CD4-positive, alpha-beta memory T cell (primary cell): ENCODE measurements at places on chromosomes 2 and 18. TPM values are rescaled to one million over a fixed set of nuclear protein-coding genes. Genes with fewer than 3 reads are reported as not detected.
A peak's percentile ranks its signal among the peaks of the same experiment; 100 is the strongest.

FAM237A gene
- not detected for total RNA-seq

CASP10 gene
- total RNA-seq = 36.6 TPM

ASIC4 gene
- 0.22 TPM for total RNA-seq

STEAP3 gene
- total RNA-seq = not detected

ASNSD1 gene
- total RNA-seq = 47.0 TPM

DLGAP1 gene
- total RNA-seq = 0.67 TPM

DNA sequence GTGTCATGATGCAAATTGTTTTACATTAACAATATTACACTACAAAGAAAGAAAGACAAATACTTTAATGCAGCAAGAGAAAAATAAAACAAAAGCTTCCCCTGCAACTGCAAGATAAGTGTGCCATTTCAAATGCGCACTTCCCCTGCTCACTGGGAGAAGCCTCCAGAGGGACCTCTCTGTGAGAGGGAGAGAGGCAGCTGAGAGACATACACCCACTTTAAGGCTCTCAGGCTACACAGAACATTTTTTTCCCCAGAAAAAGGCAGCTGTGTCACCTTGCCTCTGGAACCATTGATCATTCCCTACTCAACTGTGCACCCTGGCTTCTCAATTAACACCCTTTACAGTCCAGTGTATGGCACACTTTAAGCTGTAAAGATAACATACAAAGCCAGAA is 75.2 kb downstream of the DPP4 start:
- no peak for DNase-seq
- H3K4me3 ChIP-seq = no peak overlapping the region
- H3K27me3 ChIP-seq = no peaks in the 10 kb centered on the region
- H3K36me3 ChIP-seq = peaks cover 3% of the 10 kb centered on the region
- H3K27ac ChIP-seq = no peak overlapping the region

GRCh38 chr18:79798999-79799370 is 1.2 kb downstream of the KCNG2 start:
- H3K36me3 ChIP-seq = no peaks in the 10 kb centered on the region
- no peaks in the 10 kb centered on the region for H3K27me3 ChIP-seq

DNA sequence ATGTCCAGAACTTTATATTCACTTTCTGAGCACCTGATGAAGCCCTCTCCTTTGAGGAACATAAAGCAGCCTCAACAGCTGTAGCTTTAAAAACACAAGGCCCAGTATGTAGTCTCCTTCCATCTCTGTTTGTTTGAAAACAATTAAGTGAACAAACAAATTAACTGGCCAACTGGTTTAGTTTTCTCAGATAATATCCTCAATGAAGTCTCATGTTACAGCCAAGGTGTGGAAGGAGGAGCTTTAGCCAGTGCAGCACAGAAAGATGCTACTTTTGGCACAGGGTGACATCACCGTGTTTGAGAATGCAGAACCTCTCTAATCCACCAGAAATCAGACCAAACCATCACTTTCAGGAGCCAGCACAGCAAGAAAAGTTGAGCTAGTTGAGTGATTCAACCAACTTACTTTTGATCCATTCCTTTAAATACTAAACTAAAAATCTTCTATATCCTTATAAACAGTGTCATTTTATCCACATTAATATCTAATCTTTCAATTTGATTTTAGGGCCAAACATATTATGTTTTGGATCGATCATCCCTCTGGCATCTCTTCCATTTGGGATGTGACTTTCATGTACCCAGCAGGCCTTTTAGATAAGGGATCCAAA is 488.7 kb downstream of the ARHGAP15 start:
- no peak for DNase-seq
- H3K27me3 ChIP-seq = no peaks in the 10 kb centered on the region
- no peak overlapping the region for H3K4me3 ChIP-seq
- H3K27ac ChIP-seq = no peak overlapping the region
- peaks cover 6% of the 10 kb centered on the region for H3K36me3 ChIP-seq

DNA sequence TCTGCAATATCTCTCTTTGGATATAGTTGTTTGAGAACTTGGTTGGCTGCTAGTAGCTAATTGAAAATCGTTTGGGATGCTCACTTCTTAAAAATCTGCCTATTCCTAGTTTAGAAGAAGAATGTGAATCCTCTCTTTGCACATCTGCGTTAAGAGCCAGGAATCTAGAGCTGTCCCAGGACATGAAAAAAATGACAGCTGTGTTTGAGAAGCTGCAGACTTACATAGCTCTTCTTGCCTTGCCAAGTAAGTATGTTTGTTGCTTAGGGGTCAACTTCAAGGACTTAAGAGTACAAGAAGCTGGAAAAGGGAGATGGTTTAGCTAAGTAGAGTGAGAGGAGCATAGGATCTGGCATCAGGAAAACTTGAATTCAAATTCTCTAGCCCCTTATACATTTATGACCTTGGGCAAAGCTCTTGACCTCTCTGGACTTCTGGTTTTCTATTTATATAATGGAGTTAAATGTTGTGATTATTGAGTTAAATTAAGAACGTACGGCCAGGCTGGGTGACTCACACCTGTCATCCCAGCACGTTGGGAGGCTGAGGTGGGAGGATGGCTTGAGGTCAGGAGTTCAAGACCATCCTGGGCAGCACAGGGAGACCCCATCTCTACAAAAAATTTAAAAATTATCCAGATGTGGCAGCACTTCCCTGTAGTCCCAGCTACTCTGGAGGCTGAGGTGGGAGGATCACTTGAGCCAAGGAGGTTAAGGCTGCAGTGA is 55.2 kb upstream of the STON1 start:
- H3K27me3 ChIP-seq = no peaks in the 10 kb centered on the region
- H3K27ac ChIP-seq = no peak overlapping the region
- H3K4me1 ChIP-seq = no peaks in the 10 kb centered on the region
- H3K4me3 ChIP-seq = no peak overlapping the region
- H3K36me3 ChIP-seq = peaks cover 11% of the 10 kb centered on the region

DNA sequence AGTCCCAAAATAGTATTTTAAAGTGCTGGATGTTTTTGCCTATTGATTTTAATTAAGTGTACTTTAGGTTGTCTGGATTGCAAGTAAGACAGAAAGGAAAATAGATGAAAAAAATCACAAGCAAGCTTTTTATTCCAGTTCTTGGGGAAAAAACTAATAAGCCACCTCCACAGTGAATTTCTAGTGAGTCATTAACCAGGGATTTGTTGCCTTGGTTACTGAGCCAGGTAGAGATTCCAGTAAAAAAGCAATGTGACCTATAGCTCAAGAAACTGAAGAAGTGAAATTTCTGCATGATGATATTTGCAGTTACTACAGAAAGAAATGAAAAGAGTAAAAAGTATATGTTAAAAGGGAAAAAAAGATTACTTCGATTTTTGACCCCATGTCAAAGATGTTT is 160.6 kb downstream of the METTL4 start:
- no peaks in the 10 kb centered on the region for H3K27me3 ChIP-seq
- no peaks in the 10 kb centered on the region for H3K36me3 ChIP-seq
- H3K4me1 ChIP-seq = no peaks in the 10 kb centered on the region
- DNase-seq = no peak
- no peak overlapping the region for H3K27ac ChIP-seq

DNA sequence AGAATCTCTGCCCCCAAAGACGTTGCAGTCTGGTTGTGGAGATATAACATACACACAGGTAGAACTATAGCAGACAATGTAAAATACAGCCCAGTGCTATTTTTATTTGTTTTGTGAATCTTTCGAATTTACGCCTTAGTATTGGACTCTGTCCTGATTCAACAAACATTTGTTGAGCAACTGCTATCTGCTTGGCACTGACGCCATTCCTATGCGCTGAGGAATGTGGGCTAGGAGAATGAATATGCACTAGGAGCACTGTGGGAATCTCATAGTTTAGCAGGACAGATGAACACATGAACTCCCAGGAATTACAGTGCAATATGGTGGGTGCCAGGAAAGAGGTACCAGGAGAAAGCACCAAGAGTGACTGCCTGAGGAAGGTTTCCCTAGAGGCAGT is 181.7 kb upstream of the SIX3 start:
- no peaks in the 10 kb centered on the region for H3K27me3 ChIP-seq
- no peaks in the 10 kb centered on the region for H3K36me3 ChIP-seq
- no peak overlapping the region for H3K27ac ChIP-seq
- DNase-seq = no peak
- no peak overlapping the region for H3K4me3 ChIP-seq
- no peaks in the 10 kb centered on the region for H3K4me1 ChIP-seq

DNA sequence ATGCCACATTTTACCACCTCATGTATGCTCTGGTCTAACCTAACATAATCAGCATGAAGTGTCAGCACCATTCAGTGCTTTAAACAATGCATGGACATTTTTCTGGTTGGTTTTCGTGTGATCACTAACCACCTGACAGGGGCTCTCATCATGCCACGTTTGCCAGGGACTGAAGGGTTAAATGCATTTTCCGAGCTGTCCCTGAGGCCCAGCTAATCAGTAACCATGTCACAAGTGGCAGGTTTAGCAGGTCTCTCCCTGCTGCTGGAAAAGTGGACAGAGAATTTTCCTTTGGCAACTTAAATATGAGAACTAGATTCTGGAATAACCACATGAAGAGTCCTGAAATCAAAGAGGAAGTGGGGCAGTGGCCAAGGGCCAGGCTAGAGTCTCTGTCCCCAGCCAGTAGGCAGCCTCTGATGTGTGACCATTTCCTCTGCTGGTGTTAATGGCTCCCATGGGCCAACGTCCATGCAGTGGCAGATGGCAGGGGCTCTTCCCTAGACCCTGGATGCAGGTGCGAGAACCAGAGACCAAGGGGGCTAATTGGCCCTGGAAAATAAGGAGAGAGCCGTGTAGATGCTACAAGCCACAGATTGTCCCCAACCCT is 69.5 kb downstream of the TPGS2 start:
- H3K4me3 ChIP-seq = no peak overlapping the region
- no peaks in the 10 kb centered on the region for H3K36me3 ChIP-seq
- H3K27ac ChIP-seq = no peak overlapping the region
- no peaks in the 10 kb centered on the region for H3K4me1 ChIP-seq
- no peaks in the 10 kb centered on the region for H3K27me3 ChIP-seq

- H3K27me3 ChIP-seq = no peaks in the 10 kb centered on the region
- H3K27ac ChIP-seq = peak overlapping the region; percentile 74
- H3K36me3 ChIP-seq = no peaks in the 10 kb centered on the region
- H3K4me3 ChIP-seq = peak overlapping the region; percentile 63
- peaks cover 48% of the 10 kb centered on the region for H3K4me1 ChIP-seq
- peak; percentile 66 for DNase-seq
Measured at GRCh38 chr18:48952287-48953103, 1.7 kb upstream of the SMAD7 start.

DNA sequence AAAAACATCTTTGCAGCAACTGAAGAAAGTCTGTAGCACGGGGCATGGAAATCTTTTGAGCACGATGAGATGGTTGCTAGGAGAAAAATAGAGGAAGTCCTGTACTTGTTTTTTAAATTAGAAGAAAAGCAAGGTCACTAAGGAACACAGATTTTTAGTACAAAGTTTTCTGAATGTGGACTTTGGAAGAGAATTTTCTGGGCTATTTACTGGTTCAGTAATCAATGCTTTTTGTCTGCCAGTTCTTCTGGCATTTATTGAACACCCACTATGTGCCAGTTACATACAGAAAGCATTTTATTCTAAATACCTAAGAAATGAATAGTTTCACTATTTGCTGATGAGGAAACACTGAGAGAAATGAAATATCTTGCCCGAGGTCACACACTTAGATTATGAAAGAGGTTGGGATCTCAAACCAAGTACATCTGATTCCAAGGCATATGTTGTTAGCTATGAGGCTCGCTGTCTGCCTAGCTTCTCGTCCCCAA is 15.6 kb upstream of the MAP3K20 start:
- H3K27me3 ChIP-seq = no peaks in the 10 kb centered on the region
- H3K27ac ChIP-seq = no peak overlapping the region
- no peaks in the 10 kb centered on the region for H3K4me1 ChIP-seq
- H3K4me3 ChIP-seq = no peak overlapping the region
- no peak for DNase-seq
- H3K36me3 ChIP-seq = no peaks in the 10 kb centered on the region

GRCh38 chr2:96511851-96512250 is 6.7 kb upstream of the NEURL3 start:
- no peak overlapping the region for H3K27ac ChIP-seq
- DNase-seq = no peak
- H3K36me3 ChIP-seq = no peaks in the 10 kb centered on the region

- no peak overlapping the region for H3K4me3 ChIP-seq
- H3K27ac ChIP-seq = no peak overlapping the region
- H3K36me3 ChIP-seq = no peaks in the 10 kb centered on the region
- no peaks in the 10 kb centered on the region for H3K4me1 ChIP-seq
- no peaks in the 10 kb centered on the region for H3K27me3 ChIP-seq
Measured at GRCh38 chr2:158561054-158561453, 104.3 kb downstream of the PKP4 start.

DNA sequence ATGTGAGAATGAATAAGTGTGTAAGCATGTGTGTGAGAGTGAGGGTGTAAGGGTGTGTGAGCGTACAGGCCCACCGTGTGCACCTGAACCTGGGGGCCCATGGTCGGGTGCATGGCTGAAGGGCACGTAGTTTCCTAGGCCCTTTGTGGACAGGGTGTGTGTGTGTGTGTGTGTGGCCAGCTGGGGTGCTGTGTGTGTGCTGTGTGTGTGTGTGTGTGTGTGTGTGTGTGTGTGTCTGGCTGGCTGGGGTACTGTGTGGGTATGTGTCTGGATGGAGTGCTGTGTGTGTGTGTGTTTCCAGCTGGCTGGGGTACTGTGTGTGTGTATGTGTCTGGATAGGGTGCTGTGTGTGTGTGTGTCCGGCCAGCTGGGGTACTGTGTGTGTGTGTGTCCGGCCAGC is 2.0 kb downstream of the SFTPB start:
- H3K27ac ChIP-seq = no peak overlapping the region
- no peaks in the 10 kb centered on the region for H3K27me3 ChIP-seq
- H3K4me1 ChIP-seq = no peaks in the 10 kb centered on the region
- H3K4me3 ChIP-seq = no peak overlapping the region
- H3K36me3 ChIP-seq = no peaks in the 10 kb centered on the region

DNA sequence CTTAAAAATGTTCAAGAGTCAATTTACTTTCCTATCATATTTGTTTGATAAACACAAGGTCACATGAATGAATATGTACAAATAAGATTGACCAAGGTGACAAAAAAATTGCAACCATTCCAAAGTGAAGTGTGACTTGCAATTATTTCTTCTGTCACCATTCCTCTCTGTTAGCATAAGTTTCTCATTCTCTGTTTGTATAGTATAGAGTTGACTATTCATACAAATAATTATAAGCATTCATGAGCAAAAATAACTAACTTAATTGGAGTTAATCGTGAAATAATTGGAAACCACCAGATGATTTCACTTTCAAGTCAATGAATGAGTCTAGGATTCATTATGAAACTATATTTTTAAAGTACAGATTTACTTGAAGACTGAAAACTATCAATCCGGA is 42.1 kb downstream of the PGAP1 start:
- H3K27me3 ChIP-seq = no peaks in the 10 kb centered on the region
- no peak overlapping the region for H3K4me3 ChIP-seq
- H3K36me3 ChIP-seq = no peaks in the 10 kb centered on the region
- no peaks in the 10 kb centered on the region for H3K4me1 ChIP-seq
- no peak overlapping the region for H3K27ac ChIP-seq

DNA sequence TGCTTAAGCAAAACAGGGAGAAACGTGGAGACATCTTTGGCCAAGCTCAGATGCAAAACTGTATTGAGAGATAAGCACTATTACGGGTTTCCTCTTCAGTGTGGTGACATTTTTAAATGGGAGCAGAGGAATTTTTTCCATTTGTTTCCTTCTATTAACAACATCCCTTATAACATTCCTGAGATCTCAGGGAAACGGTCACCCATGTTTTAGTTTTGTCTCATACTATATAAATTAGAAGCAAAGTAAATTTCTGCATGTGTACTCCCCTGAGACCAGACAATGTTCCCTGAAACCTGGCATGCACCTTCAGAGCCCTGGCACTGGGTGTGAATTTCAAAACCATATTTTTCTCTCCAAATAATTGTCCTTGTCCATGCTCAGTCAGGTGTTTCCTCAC is 57.6 kb upstream of the RNF152 start:
- no peaks in the 10 kb centered on the region for H3K36me3 ChIP-seq
- H3K4me3 ChIP-seq = no peak overlapping the region
- no peaks in the 10 kb centered on the region for H3K27me3 ChIP-seq

- H3K27ac ChIP-seq = no peak overlapping the region
- H3K27me3 ChIP-seq = no peaks in the 10 kb centered on the region
- H3K36me3 ChIP-seq = no peaks in the 10 kb centered on the region
- DNase-seq = no peak
Measured at GRCh38 chr2:154130821-154131220, 259.1 kb downstream of the GALNT13 start.
